ENCODE measurements at places on chromosomes 5 and 9.

DNA sequence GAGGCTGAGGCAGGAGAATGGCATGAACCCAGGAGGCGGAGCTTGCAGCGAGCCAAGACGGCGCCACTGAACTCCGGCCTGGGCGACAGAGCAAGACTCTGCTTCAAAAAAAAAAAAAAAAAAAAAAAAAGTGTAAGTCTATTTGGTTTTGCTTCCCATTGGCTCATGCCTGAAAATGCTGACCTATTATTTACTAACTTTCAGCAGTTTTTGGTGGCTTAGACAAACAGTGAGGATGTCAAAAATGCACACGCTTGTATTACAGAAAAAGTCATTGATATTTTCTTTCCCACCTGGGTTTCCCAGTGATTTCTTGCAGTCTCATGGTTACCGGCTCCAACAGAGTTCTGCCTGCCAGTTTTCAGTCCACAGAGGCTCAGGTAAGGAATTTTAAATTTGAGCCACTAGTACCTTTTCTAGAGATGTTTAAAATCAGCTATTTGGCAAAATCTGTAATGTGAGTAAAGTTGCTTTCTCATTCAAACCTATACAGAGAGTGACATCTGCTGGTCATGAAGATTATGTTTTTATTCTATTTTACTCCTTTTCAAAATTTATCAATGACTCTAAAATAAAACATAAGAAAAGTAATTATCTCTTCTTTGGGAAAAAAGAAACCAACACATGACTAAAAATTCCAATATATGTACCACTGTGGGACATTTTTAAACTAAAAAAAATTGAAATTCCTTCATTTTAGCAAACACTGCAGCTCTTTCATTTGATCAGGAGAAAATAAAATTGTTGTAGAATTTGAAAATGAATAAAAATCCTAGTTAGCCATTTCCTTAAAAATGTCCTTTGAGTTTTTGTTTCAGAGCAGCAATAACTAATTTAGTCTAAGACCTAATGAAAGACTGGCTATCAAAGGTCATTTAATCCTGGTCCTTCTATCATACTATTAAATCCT lies 8.8 kb downstream of the FAM200C start:
- DNase-seq = no peak

DNA sequence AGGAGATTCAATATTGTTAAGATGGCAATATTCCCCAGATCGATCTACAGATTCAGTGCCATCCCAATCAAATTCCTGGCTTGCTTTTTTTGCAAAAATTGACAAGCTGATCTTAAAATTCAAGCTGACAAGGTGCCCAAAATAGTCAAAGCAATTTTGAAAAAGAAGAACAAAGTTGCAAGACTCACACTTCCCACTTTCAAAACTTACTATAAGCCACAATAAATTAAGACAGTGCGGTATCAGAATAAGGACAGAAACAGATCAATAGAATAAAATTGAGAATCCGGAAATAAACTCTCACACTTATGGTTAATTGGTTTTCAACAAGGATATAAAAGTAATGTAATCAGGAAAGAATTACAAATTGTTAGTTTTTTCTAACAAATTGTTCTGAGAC lies 97.1 kb downstream of the NRG2 start:
- no peak for DNase-seq

GRCh38 chr5:54844266-54844665 lies 141.1 kb downstream of the ESM1 start:
- no peak for DNase-seq

DNA sequence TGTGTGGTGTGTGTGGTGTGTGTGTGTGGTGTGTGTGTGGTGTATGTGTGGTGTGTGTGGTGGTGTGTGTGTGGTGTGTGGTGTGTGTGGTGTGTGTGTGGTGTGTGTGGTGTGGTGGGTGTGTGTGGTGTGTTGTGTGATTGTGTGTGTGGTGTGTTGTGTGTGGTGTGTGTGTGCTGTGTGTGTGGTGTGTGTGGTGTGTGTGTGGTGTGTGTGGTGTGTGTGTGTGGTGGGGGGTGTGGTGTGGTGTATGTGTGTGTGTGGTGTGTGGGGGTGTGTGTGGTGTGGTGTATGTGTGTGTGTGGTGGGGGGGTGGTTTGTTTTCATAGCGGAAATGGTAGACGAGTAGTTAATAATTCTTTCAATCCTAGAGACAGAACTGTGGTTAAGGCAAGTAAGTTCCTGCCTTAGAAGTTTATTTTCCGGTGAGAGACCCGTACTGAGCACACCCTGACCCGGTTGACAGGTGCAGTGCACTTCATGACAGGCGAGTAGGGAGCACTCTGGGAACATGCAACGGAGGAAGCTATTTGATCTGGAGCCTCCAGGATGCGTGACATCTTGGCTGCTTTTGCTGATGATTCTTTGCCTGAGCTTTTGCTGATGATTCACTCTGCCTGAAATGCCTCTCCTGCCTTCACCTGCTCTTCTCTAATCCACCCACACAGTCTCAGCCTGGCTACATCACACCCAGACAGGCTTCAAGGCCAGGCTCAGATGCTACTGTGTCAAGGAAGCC lies 21.7 kb upstream of the FAT2 start:
- no peak for DNase-seq

DNA sequence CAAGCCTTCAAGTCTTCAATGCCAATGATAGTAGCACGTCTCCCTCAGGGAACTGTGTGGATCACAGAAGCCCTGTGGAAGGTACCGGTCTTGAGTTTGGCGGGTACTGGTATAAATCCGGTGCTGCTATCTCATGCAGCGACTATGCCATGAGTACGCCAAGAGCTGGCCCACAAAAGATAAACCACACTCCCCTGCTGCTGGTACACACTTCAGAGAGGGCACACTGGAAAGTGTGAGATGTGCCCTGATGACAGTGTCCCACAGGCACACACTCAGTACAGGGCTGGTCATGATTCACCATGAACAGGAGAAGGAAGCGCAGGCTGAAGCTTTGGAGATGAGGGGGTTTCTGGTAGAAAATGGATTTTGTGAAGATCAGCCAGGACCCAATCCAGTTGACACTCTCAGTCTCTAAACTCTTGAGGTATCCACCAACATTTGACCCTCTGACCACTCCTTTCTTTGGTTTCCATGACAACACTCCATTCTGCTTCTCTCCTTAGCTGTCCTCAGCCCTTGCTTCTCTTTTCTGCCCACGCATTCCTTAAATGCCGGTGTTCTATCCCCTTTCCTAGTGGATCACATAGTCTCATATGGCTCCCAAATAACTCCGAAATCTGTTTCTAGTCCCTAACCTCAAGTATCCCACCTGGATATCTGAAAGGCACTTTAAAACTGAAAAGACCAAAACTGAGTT lies 5.1 kb downstream of the AMACR start:
- DNase-seq = no peak

- DNase-seq = no peak
These were observed 318.3 kb upstream of the GRAMD2B start for GRCh38 chr5:126104951-126105350.

DNA sequence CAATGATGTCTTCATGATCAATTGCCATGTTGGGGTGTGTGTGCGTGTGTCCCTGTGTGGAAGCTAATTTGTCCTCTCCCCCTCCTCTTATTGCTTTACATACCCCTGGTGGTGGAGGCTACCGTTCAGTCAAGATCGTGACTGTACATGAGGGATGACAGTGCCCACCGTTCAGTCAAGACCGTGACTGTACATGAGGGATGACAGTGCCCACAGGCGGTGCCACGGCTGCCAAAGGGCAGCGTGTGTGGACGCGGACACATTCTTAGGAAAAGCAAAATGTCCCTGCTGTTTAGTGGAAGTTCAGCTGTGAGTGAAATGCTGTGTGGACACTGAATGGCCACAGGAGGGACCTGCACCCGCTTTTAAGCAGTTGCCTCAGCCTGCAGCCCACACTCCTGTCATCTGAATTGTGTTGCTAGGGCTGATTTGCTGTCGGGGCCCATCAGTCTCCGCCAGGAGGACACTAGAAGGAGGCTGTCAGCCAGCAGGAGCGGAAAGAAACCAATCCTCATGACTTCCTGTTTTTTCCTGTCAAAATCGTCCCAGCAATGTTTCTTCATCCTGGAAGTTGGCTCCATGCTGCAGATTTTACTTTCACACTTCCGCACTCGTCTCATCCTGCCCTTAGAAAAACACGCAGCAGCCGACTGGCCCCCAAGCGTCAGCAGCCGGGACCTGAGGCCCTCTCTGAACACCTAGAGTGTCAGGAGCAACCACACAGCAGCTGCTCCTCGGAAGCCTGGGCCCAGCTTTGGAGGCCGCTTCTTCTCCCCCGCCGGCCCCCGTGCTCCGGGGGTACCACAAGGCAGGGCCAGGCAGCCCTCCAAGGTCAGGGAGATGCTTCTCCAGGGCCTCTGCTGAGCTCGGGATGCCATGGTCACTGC lies 9.1 kb downstream of the OR2V1 start:
- DNase-seq = no peak

DNA sequence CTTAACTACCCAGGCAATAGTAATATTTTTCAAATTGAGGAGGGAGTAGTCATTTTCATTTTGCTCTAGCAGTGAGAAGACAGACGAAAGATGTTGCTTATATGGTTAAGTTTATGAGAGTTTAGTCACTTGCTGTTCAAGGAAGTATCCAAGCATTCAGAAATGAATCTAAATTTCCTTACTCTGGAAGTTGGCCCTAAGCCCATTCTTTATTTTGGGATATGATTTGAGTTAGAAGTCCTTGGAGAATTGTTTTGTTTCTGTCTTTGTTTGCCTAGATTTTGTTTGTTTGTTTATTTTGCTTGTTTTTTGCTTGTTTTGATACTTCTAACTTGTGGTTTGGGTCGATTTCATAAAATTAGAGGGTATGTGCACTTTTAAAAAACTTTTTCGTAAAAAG lies 146.4 kb upstream of the FGF10 start:
- DNase-seq = no peak

DNA sequence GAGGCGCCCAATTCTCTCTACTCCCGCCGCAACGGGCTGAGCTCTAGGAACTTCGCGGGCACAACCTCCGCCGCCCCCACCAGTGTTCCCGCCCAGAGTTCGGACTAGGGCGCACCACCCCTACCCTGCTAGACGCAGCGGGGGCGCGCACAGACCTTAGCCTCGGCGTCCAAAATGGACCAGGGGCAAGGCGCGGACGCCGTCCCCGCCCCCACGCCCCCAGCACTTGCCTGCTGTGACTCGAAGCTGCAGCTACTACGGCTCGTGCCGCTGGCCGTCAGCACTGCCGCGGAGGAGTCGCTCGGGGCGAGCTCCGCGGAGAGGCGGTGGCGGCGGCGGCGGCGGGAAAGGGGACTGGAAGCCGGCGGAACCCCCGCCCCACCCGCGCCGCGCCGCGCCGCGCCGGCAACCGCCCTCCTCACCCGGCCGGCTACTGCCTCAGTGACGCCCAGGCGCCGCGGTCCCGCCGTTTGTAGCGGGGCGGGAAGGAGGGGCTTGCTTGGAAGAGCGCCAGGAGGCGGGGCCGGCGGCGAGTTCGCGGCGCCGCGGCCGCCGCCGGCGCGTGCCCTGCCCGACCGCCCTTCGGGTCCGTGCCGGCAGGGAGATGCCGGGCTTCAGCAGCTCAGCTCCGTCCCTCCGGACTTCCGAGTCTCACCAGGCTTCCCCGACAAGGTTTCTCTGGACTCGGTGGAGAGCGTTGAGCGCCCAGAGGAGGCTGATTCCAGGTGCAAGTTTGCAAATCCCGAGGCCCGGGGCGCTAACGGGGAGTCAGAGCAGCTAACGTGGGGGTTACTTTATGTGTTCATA lies 4.5 kb downstream of the ELAVL2 start:
- DNase-seq = no peak

GRCh38 chr5:170563824-170564567 lies 60.2 kb downstream of the KCNIP1 start:
- DNase-seq = no peak

DNA sequence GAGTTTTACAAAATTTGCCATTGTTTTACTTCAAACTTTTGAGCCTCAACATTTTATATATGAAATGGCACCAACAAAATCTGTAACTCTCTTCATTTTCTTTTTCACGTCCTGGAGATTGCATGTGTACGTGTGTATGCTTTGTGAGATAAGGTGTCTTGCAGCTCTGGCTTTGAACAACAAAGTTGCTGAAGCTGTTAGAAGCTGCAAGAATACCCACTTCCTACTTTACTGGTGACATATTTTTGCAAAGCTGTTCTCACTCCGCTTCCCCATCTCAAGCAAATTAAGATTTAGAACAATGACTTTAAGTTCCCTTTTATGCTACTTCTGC lies 41.8 kb downstream of the FYB1 start:
- no peak for DNase-seq

GRCh38 chr5:105150323-105150722 lies 1587.7 kb upstream of the NUDT12 start:
- no peak for DNase-seq

GRCh38 chr5:81297531-81297930 lies 3.9 kb upstream of the ZCCHC9 start:
- no peak for DNase-seq

- no peak for DNase-seq
These were observed 139.7 kb downstream of the MEF2C start for GRCh38 chr5:88743231-88743834.

GRCh38 chr9:21788752-21789151 lies 13.7 kb upstream of the MTAP start:
- DNase-seq = no peak

- no peak for DNase-seq
These were observed 245.2 kb upstream of the TARS1 start for GRCh38 chr5:33195431-33196165.

DNA sequence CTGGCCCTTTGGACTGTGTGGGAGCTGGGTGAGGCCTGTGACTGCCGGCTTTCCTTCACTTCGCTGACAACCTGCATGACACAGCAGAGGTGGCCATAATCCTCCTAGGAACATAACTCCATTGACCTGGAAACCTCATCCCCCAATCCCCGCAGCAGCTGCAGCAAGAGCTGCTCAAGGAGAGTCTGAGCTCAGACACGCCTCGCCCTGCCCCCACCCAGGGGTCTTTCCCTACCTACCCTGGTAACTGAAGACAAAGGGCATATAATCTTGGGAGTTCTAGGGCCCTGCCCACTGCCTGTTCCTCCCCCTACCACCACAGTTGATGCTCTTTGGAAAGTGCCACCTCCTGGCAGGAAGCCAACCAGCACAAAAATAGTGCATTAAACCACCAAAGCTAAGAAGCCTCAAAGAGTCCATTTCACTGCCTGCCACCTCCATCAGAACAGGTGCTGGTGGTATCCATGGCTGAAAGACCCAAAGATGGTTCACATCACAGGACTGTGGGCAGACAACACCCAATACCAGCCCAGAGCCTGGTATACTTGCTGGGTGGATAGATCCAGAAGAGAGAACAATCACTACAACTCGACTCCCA lies 18.4 kb downstream of the TRIM36 start:
- no peak for DNase-seq

GRCh38 chr5:180166176-180166575 lies 42.8 kb downstream of the RASGEF1C start:
- no peak for DNase-seq

DNA sequence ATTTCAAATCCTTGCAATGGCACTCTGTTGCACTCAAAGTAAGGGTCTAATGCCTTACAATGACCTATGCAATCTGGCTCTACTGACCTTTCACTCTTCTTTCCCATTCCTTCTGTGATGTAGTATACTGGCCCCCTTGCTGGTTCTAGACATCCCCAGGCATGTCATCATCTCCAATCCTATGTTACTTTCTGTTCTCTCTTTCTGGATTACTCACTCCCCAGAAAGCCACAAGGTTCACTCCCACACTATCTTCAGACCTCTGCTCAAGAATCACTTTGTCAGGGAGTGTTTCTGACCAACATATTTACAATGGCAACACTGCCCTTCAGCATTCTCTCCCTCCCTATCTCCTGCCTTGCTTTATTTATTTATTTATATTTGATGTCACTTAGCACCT lies 802.2 kb upstream of the WWC1 start:
- DNase-seq = no peak
